ENCODE measurements at places on chromosomes 5 and 9. TPM values are rescaled to one million over a fixed set of nuclear protein-coding genes. Genes with fewer than 3 reads are reported as not detected.

GRCh38 chr9:4796988-4797853 is 4.5 kb downstream of the RCL1 start:
- no peak for DNase-seq

GRCh38 chr5:146796911-146797310 is 81.6 kb downstream of the PPP2R2B start:
- no peak for DNase-seq

DNA sequence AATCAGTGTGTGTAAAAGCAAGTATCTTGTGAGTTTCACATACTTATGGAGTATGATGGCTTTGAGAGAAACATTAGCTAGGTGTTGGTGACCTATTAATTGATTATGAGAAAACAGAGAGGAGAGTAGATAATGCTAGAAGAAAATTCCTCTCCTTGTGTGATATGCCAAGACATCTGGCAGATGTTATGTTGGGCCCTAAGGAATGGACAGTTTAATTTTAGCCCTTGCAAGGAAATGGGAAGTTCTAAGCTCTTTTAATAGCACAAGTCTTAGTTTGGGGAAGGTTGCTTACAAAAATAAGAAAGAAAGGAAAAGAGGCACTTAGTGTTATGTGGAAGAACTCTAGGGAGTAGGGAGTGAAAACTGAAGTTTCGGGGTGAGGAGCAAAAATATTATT is 5.1 kb downstream of the ZNF462 start:
- DNase-seq = no peak

DNA sequence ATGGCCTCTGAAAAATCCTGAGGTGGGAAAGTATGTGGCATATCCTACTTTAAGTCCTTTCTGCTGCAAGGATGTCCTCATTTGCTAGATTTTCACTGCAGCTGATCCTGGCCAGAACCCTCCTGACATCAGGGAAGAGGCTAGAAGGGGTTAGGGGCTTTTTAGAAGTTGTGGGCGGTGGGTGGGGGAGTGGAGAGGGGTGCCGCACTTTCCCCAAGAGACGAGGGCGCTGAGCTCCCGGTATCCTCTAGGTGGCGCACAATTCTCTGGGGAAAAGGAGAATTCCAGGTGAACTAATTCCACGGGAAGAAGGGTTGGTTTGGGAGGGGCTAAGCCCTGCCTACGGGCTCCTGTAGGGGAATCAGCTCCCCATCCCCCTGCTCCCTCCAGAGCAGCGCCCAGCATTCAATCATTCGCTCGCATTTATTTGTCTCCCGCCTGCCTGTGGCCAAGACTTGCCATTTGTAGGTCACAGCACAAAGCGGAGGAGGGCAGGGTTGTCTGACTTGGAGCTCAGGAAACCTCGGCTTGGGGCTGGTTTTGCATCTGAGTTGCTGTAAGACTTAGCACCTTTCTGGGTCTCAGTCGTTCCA is 42.9 kb upstream of the HAND1 start:
- DNase-seq = no peak

- no peak for DNase-seq
Observed at GRCh38 chr5:129382921-129383672, 77.0 kb upstream of the ADAMTS19 start.

DNA sequence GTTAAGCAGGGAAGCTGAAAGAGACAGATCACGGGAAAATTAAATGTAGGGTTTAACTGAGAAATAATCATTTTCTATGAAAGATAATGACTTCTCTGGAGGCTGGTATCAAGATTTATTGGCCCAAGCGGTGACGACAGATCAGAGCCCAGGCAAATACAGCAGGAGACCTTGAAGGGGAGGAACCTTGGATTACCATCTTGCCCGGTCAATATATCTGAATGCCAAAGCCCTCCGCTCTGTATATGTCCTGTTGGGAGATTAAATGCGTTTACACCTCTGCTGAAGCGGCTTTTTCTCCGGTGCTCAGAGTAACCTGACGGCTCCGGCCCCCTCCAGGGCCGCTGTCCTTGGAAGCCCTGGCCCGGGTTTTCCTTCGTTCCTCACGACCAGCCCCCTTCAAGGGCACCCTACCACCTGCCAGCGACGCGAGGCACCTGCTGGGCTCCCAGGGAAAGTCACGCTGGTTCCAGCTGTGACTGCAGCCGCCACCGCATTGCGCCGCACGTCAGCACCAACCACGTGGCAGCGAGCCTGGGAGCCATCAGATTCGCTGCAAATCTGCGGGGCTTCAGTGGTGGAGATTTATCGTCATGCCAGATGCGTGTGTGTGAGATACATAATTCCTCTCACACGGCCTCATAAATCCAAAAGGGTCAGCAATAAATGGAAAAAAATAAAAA is 4.4 kb upstream of the QSOX2 start:
- no peak for DNase-seq

DNA sequence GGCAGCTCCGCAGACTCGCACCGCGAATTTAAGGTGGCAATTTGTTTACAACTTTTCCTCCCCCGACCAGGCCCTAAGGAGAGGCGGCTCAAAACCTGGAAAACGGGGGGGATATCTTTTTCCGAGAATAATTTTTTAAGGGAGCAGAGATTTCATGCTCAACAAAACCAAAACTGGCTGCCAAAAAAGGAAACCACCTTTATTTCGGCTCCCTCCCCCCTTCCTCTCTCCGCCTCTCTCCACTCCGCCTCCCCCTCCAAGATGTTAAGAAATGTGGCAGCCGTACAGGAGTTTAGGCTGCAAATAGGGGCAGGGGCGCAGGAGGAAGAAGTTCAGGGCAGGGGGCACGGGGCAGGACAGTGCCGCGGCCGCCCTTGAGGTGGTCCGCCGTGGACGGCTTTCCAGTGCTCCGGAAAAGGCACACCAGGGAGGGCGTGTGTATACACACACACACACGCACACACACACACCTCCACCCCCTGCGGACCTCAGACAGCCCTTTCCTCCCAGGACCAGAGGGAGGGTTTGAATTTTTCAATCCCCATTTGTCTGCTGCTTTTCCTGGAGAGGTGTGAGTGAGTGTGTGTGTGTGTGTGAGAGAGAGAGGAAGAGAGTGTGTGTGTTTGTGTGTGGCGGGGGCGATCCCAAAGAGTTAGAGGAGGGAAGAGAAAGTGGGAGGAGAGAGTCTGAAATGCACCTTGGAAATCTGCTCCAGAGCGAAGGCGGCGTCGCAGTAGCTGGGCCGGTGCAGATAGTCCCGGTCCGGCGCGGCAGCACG is 9.1 kb downstream of the PTCH1 start:
- no peak for DNase-seq

GRCh38 chr9:130996676-130997394 is 12.1 kb upstream of the LAMC3 start:
- DNase-seq = no peak

GRCh38 chr5:164326219-164326618 is 820.8 kb downstream of the MAT2B start:
- no peak for DNase-seq

- DNase-seq = no peak
Observed at GRCh38 chr5:180202939-180203573, 6.0 kb downstream of the RASGEF1C start.

DNA sequence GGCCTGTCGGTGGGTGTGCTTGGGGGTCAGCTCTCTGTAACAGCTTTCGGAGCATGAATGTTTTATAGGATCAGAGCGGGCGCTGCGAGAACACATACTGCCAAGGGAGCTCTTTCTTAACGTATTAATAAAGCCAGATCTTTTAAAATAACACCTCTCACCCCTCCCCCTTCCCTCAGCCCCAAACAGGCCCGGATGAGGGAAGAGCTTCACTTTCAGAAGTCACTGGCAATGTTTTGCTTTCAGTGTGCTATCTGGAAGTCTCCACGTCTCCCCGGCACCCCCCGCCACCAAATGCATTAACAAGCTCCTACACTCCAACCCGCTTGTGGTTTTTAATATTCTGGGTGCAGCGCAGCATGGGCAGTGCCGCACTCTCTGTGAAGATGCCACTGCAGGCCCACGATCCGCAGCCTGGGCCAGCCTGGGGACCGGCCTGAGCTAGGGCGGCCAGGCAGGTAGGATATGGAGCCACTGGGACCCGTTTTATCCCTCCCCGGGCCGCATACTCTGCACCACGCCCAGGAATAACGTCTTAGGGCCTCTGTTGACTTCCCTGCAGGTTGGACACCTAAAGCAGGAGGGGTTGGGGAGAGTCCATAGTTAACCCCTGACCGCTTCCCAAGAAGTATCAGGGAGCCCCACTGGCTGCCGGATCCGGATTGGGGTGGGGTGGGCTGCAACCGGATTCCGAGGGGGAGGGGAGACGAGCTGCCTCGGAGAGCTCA is 12.6 kb downstream of the NR2F1 start:
- no peak for DNase-seq

- DNase-seq = no peak
Observed at GRCh38 chr5:122402955-122403685, 91.1 kb downstream of the SNCAIP start.

GRCh38 chr5:109691996-109692395 is 2.3 kb downstream of the MAN2A1 start:
- DNase-seq = no peak

DNA sequence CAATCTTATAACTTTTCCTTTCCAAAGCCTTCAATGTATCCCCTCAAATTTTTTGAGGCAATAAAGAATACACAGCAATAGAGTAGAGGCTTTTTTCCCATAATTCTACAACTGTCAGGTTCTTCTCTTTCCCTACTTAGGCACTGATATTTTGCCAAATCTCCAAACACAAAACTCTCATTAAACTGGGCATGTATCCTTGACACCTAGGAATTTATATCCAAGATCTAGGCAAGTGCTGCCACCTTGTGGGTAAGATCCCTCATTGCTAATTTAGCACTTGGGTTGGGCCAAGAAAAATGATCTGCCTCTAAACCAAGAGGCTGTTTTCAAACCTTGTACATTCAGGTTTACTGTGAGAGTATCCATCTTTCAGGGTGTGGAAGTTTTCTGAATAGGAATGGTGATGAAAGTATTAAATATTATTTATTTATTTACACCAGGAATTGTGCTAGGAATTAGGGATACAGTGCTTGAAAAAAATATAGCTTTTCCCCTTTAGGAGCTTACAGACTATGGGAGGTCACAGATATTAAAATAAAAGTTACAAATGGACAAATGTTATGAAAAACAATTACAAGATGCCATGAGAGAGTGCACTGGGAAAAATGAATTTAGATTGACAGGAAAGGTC is 17.6 kb downstream of the TSTD2 start:
- DNase-seq = peak; percentile 52

GRCh38 chr5:57313716-57314115 is 139.9 kb downstream of the GPBP1 start:
- no peak for DNase-seq

The MYOZ3 gene
- 0.93 TPM for total RNA-seq

The KCNV2 gene
- total RNA-seq = not detected

The EIF4EBP3 gene
- total RNA-seq = 1.3 TPM

The TUSC1 gene
- 19.4 TPM for total RNA-seq
